ENCODE measurements at places on chromosomes 16 and 17. TPM values are rescaled to one million over a fixed set of nuclear protein-coding genes. Genes with fewer than 3 reads are reported as not detected.

Gene CDRT15L2
- not detected for total RNA-seq

Gene WNT9B
- not detected for total RNA-seq

Gene C17orf113
- total RNA-seq, result 0.33 TPM

Gene CLEC18B
- total RNA-seq, result 1.6 TPM

Gene MYO15B
- 5.7 TPM for total RNA-seq

Gene SYT17
- total RNA-seq, result 0.63 TPM

Gene DNAH3
- total RNA-seq, result not detected

Measured in smooth muscle cell of the pulmonary artery (primary cell).